Renal cortex interstitium (tissue), 15 donors: ENCODE measurements at places on chromosomes 1 and 21.

GRCh38 chr1:157723157-157723556, 22.6 kb upstream of the FCRL3 start:
- DNase-seq = no peak

GRCh38 chr1:159908031-159908940, 8.3 kb upstream of the CFAP45 start:
- DNase-seq = no peak

DNA sequence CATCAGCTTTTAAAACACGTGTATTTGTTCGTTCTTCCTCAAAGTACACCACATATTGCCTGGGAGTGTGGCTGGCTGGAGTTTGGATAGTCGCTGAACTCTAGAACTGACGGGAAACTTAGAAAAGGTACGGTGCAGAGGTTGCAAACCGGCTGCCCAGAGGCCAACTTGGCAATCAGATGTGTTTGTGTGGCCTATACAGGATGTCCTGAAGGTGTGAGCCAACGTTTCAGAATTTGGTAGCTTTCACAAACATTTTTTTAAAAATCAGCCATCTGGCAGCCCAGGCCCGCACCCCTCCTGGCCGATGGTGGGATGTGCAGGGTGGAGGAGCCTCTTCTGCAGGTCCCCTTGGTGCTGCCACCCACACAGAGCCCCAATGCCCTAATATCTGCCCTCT, 73.6 kb upstream of the SLC25A33 start:
- no peak for DNase-seq

DNA sequence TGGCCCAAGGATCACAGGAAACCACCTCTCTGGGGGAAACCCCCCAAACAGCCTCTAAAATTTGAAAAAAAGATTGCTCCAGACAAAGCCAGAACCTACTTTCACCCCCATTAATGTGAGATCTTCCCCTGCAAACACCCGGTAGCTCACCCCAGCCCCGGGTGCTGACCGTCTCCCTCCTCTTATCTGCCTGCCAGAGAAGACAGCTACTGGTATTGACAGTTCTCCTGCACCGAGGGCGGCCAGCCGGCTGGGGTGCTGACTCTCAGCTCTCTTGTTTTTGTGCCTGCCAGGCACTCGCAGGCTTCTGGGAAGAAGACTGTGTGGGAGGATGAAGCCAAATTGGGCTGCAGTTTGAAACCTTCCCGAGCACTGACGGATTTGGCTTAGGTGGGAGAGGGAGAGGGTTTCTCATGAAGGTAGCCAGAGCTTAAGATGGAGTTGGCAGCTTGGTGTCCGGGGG, 48.2 kb downstream of the RASSF5 start:
- no peak for DNase-seq

DNA sequence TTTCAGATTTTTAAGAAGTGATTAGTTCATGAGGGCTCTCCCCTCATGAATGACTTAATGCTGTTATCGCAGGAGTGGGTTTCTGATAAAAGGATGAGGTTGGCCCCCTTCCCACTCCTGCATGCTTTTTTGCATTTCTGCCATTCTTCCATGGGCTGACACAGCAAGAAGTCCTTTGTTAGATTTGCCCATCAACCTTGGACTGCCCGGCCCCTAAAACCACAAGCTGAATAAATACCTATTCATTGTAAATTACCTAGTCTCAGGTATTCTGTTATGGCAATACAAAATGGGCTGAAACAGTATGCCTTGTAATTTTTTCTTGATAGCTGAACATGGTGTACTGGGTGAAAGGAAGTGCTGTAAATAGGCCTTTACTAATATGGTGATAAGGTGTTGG, 72.7 kb upstream of the DPH5 start:
- no peak for DNase-seq

DNA sequence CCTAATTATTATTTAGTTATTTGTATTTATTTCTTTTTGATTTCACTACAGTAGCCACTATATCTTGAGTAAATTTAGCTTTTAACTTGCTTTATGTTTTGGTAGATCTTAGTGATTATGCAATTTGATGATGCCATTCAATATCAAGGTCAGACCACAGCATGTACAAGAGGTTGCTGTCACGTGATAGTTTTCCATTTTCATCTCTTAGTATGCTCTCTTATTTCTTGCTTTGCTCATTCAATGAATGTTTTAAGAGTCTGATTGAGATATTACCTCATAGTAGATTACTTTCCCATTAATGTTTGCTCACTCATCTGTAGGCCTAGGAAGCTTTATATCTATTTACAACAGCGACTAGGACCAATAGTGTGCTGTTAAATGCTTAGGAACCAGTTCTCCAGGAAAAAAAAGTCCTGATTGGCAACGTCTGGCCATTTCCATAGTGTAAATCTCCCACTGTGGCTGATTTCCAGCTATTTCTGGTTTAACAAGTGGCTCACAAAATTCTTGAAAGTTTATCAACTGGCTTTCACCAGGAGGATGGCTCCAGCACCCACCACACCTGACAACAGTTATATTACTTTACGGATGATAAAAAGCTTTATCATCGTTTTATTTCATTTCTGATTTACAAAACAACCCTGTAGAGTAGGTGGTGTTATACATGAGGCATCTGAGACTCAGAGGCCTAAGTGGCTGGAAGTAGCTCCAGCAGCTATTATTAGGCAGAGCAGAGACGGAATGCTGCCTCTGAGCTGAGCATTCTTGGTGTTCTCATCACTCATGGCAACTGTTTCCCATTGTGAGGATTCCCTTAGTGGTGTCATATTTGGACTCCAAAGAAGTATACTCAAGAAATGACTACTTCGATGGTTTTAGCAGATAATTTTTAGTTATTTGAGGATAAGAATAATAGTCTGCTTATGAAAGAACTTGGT, 235.2 kb downstream of the DISC1 start:
- no peak for DNase-seq

DNA sequence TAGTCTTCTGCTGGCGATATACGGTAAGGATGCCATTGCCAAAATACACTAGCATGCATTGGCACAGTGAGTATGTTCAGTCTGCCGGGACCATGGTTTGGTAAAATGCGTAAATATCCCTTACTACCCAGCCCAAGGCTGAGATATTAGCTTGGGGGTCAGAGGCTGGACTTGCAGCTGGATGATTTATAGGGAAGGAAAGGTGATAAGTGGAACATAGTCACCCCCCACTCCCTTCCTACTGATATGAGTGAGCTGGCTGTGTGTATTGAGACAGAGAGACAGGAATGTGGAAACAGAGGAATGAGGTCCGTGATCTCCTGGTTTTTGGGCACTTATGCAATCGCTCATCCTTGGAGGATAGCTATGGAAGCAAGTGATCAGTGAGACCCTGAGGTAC, 642.8 kb downstream of the KCNT2 start:
- no peak for DNase-seq

DNA sequence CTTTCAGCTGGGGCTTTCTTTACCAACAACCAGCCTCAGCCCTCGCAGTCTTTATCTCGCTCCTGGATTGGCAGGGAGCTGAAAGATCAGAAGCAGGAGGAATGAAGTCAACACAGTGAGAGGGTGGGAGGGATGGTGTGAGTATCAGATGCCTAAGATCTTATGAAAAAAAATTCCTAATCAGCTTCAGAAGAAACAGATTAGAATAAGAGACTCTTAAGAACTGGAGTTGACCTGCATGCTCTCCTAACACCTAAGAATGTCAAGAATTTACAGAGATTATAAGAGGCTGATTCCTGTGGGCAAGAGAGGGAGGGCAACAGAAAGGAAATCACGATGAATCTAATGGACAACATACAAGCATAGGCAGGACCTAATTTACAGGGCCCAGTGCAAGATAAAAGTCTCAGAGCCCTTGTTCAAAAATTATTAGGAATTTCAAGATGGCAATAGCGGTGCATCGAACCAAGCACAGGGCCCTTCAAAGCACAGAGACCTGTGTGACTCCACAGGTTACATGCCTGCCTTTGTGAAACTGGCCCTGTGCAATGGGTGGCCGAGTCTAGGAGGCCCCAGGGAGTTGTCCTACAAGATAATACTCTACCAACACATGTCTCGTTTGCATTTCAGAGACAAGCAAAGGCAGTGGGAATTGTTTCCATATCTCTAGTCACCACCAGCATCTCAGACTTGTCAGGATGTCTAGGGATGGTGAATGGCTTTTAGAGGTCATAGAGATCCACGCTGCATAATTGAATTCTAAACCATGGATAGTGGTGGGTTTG, 65.3 kb upstream of the PPP2R5A start:
- no peak for DNase-seq

DNA sequence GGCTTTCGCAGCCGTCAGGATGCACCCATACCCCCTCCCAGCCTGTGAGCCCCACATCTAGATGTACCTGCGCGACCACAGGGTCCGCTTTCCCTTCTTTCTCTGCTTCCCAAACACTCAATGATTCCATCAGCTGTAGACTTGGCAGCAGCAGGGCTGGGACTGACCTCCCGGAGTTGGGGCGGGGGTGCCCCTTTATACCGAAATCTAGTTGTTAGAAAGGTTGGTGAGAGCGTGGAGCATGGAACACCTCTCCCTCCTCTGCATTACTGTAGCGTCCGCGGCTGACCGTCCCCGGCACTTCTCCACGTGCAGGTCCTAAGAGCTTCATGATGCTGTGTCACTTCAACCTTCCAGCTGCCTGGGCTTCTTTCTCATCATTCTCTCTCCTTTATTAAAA, 21.1 kb upstream of the ACTRT2 start:
- no peak for DNase-seq

DNA sequence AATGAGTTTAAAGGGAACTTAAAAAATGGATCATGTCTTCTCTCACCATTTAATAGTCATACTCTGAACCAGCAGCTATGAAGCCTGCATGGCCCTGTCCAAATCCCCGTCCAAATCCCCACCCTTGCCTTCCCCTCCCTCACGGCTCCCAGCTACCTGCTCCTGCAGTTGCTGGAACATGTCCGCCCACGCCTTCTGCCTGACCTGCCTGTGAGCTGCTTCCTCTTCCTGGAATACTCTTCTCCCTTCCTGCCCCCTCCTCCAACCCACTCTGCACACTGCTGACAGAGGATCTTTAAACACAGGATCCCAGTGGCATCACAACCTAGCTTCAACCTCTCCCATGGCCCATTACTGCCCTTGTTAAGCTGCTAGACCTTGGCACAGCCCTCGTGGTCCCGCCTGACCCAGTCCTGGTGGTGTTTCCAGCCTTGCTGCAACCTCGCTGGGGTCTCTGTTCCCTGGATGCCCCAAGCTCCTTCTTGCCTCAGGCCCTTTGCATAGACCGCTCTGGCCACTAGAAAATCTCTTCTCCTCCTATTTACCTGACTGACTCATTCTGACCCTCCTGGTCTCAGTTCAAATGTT, 118.3 kb downstream of the PTPRU start:
- no peak for DNase-seq

DNA sequence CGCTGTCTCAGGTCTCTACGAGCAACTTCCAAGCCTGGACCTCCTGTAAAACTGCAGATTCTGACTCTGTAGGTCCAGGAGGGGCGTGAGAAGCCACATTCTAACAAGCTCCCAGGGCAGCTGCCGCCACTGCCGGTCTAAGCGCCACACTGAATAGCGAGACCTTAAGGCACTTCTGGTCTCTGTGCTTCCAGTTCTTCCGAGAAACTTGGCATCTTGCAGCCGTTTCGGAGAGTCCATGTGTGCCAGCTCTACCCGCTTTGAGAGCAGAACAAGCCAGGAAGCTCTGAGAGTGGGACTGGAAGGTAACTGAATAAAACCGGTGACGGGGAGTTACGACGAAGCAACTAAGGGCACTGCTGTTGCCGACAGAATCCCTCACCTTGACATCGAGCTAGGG, 12.5 kb downstream of the AGT start:
- no peak for DNase-seq

DNA sequence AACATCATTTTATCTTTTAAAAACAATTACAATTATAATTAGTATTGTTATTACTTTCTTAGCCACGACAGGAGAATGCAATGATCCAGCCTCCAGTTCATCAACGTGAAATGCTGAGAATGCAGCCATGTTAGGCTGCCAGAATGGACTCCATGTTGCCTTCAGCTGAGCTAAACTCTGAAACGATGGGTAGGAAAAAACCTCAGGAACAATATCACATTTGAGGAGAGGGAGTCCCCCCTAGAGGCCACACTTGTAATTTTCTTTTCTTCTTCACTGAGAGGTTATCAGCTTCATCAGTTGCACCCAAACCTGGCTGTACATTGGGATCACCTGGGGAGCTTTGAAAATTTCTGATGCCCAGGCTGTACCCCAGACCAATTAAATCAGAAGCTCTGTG, 34.6 kb upstream of the DNAH14 start:
- DNase-seq = no peak

DNA sequence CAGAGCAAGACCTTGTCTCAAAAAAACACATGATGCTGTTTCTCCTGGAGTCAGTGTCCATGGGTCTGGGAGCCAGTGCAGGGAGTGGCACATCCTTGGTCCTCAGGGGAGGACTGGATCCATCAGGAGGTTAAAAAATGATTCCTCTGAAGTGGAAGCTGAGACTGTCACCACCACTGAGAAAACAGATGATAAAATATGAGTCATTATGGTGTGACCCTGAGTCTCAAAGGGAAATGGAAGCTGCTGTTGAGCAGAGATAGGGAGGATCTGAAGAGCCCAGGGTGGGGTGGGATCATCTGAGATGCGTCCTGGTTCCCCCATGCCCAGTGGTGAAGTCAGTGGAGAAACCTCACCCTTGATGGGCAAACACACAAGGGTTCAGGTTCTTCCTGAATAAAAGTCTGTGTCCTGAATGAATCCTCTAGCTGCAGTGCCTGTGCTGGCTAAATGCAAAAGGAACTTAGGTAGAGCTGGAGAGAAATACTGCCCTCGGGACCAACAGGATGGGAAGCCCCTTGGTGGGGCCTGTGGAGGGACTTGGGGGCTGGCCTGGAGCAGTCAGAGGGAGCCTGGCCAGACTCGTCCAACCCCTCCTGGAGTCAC, 61.6 kb upstream of the TENT5B start:
- no peak for DNase-seq

DNA sequence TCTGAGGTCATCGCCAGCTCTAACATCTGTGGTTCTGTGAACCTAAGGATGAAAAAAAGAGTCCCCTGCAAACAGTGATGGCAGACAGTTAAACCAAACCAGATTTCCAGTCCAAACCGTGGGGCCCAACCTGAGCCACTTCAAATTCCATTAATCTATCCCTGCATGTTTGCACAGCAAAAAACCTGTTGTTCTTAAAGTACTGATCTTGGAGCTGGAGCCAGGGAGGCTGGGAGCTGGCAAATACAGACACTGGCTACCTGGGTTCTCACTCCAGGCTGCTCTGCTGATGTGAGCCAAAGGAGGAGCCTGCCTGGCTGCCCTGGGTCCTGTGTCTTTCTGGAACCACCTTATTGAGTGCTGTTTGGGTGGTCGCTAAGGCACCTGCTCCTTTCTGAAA, 16.4 kb downstream of the LDLRAD1 start:
- no peak for DNase-seq

- no peak for DNase-seq
Observed at GRCh38 chr1:24486331-24487065, 16.1 kb upstream of the RCAN3 start.
